ENCODE measurements at places on chromosomes 6 and 20. TPM values are rescaled to one million over a fixed set of nuclear protein-coding genes. Genes with fewer than 3 reads are reported as not detected.

FAM209A gene
- 0.45 TPM for total RNA-seq

DNA sequence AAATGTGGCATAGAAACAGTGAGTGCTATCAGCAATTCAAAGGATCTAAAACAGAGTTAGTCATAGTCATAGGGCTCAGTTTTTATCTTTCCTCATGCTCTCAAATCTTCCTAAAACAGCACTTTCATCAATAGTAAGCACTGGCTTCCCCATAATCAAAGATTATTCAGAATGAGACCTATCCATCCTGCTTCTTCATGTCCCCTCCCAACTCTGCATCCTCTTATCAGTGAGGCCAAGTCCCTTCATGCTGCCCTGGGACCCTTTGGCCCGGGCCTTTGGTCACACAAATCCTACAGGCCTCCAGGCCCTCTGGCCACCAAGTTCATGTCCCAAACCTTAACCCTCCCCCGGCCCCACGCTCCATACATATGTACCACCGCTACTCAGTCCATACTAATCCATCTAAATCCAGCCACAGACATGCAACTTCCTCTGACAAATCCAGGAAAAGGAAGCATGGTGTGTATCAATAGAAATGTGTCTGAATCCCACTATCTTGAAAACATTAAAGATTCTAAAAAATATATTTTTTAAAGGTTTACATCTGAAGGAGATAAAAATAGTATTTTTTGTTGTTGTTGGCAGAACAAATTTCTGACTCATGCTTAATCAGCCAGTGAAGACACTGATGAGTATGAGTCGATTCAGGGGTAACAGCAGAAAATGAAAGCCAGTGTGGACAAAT lies 143.5 kb downstream of the PDE7B start:
- no peak for DNase-seq

- no peak for DNase-seq
These were observed 31.7 kb downstream of the SLC35A1 start for GRCh38 chr6:87504441-87504840.

GRCh38 chr6:35181933-35182612 lies 31.7 kb upstream of the SCUBE3 start:
- DNase-seq = peak; percentile 86
